Lung microvascular endothelial cell (primary cell): ENCODE measurements at places on chromosomes 11 and 22.

DNA sequence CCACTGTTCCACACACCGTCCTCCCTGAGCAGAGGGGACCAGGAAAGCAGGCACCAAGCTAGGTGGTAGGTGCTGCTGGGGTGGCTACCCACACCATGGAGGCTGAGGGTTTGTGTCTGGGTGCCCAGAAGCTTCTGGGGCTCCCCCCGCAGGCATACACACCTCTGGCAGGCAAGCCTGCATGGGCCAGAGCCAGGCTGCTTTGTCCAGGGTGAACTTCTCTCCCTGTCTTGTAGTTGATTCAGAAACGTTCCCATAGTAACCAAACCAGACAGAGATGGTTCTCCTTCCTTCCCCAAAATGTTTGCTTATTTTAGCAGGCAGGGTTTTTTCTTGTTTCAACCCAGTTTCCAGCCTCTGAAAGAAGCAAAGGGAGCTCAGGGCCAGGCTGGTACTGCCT lies 40.9 kb upstream of the SUSD2 start:
- no peak for DNase-seq

DNA sequence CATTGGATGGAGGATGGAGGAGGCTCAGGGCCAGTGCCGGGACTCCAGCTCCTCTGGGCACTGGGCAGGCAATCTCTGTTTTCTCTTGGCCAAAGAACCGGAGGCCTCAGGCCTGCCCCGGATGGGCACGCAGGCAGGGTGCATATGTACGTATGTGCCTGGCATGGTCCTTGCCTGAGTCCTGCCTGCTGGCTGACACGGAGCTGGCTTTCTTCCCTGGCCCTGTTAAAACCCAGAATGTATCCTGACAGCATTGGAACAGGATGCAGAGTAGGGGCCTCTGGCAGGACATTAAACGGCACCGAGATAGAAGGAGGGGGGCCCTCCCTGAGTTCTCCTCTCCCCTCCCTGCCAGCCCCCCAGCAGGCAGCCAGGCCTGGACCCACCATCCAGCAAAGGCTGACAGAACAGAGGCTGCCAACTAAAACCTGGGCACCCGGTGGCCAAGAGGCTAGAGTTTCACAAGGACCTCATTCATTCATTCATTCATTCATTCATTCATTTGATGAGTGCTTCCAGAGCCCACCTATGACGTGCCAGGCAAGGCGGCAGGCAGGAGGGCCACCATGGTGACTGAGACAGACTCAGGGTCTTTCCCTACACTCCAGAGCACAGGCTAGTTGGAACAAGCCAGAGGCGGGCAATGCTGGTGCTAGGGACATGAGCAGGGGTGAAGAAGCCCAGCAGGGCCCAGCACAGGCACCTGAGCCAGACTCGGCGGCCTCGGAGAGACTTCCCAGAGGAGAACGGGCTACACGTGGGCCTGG lies 28.8 kb downstream of the FLRT1 start:
- DNase-seq = no peak

GRCh38 chr22:35174401-35175038 lies 82.8 kb upstream of the HMGXB4 start:
- no peak for DNase-seq

DNA sequence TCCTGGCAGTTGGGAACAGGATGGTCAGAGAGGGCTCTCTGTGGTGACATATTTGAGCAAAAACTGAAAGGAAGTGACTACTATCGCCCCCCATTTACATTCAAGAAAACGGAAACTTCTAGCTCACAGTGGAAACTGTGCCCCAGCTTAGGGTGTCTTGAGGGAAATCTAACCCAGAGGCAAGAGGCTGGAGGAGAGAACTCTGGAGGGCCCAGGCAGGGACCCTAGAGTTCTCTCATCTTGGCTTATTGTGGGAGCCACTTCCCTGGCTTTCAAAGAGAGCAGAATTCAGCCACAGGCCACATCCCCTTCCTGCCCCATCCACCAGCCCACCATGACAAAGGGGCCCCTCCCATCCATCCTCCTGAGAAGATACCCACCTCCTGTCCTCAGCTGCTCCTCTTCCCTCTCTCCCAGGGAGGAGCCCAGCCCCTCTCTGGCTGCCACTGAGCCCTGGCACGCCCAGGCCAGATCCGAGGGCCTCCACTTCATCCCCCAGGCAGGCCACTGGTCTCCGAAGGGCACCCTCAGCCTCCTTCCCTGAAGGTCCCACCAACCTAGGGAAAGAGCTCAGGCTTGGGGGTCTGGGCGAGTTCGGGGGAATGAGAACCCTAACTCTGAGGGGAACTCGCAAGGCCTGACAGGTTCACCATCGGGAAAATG lies 1.6 kb upstream of the TMPRSS13 start:
- DNase-seq = no peak

GRCh38 chr11:78801161-78801884 lies 226.7 kb upstream of the NARS2 start:
- no peak for DNase-seq

DNA sequence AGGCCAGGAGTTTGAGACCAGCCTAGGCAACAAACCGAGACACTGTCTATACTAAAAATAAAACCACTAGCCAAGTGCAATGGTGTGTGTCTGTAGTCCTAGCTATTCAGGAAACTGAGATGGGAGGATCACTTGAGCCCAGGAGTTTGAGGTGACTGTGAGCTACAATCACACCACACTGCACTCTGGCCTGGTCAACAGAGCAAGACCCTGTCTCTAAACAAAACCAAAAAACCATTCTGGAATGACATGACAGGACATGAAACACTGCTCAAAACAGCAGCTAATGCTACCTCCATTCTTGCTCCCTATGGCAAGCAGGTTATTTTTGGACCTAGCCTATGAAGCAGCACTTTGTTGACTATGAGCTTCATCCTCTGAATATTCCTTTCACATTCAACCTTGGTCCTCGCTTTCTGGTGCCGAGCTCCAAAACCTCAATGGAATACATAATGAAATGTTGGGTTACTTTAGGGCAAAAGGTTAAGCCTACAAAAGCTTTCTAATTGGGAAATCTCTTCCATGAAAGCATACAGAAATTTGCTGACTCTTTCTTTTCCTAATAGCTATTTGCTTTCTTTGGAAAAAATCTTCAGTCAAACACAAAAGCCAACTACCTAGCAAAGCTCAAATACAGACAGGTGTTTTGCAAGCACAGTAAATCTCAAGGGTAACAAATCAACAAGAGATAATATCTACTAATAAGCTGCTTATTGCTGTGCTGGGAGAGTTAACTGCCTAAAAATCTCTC lies 21.1 kb downstream of the SIK3 start:
- DNase-seq = no peak

- no peak for DNase-seq
These were observed 69.2 kb downstream of the SCN3B start for GRCh38 chr11:123585206-123585605.

- DNase-seq = peak; percentile 34
These were observed 5.9 kb upstream of the TP53AIP1 start for GRCh38 chr11:128948583-128948982.

GRCh38 chr11:22656130-22656529 lies 10.3 kb upstream of the GAS2 start:
- peak; percentile 8 for DNase-seq

GRCh38 chr22:46993633-46994032 lies 231.2 kb downstream of the TBC1D22A start:
- no peak for DNase-seq

GRCh38 chr11:57432714-57433163 lies 5.8 kb upstream of the SLC43A3 start:
- peak; percentile 70 for DNase-seq

GRCh38 chr22:37282385-37282677 lies at the start of gene CYTH4:
TSS of gene CYTH4 (plus strand) at chr22:37282508. CDS start at chr22:37282570, 62 bp downstream.
- DNase-seq = peak; percentile 55

DNA sequence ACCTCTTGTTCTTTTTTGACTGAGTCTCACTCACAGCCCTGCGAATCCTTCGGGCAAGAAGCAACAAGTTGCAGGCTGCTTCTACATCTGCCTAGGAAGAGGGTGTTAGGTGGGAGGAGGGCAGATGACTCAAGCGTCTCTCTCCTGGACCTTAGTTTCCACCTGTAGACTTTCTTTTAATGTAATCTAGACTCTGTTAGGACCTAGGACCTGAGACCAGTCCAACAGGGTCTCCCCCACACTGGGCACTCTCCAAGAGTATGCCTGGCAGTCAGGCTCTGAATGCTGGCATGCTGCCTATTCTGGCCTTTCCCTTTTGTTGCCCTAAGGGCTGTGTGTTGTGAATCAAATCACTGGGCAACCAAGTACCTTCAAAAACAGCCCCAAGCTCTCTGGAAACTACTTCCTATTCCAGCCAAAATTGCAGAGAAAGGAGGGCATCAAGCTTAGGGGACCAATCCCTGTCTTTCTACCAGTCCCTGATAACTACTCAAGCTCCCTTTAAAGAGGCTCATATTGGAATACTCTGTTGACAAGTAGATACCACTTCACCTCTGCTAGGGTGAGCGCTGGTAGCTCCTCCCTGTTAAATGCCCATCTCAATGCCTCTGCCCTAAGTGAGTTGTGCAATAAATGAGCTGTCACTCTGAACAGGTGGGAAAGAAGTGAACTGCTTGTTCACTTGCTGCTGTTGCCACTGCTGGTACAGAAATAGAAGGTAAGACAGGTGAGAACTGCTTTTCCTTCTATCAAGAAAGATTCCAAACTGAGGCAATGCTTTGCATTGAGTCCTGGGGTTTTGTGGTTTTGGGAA lies at the start of gene BBOX1:
Gene BBOX1, plus strand, starts transcription at position 514 of the 814 bp plus-strand sequence. CDS start 14,616 bp downstream, outside the sequence.
- DNase-seq = no peak

- no peak for DNase-seq
These were observed 19.7 kb upstream of the IL17REL start for GRCh38 chr22:50032109-50032871.

GRCh38 chr11:18958221-18958910 lies 19.2 kb upstream of the MRGPRX1 start:
- DNase-seq = no peak

- DNase-seq = peak; percentile 91
These were observed 30.9 kb downstream of the C22orf31 start for GRCh38 chr22:29030618-29031226.

GRCh38 chr11:61922539-61922938 lies 5.2 kb upstream of the RAB3IL1 start:
- DNase-seq = no peak

DNA sequence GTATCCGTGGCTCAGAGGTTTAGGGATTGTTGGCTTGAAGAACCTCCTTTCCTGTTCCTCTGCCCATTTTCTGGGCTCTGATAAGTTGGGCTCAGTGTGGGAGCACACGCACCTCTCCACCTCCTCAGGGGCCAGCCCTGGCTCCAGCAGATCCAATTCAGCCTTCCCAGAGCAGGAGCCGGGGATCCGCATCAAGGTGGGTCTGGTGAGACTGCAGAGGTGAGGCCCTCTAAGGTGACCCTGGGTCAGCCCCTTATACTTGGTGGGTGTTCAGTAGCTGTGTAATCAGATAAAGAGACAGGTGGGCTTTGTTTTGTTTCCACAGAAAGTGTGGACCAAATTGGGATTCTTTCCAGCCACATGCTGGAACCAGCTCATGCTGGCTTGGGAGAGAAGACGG lies 1466.0 kb downstream of the TBC1D22A start:
- no peak for DNase-seq

GRCh38 chr11:108253176-108253575 lies 30.3 kb downstream of the ATM start:
- DNase-seq = no peak

- DNase-seq = no peak
These were observed 120.9 kb downstream of the ST3GAL4 start for GRCh38 chr11:126476266-126476924.

DNA sequence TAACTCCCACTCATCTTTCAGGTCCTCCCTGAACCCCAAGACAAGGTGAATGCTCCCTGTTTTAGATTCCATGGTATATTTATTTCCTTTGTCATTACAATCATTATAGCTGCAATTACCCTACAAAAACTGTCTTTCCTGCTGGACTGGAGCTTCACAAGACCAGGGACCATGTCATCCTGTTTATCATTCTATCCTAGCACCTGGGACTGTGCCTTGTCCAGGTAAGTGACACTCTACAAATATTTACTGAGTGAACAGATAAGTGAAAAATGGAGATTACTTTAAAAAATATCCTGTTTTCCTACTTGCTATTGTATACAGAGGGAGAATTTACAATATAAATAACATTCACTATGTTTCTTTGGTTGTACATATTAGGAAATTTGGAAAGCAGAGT lies 22.5 kb upstream of the ELF5 start:
- DNase-seq = no peak

- DNase-seq = no peak
These were observed 80.4 kb downstream of the CD82 start for GRCh38 chr11:44645827-44646226.

GRCh38 chr22:32685512-32685911 lies 116.0 kb upstream of the TIMP3 start:
- no peak for DNase-seq

DNA sequence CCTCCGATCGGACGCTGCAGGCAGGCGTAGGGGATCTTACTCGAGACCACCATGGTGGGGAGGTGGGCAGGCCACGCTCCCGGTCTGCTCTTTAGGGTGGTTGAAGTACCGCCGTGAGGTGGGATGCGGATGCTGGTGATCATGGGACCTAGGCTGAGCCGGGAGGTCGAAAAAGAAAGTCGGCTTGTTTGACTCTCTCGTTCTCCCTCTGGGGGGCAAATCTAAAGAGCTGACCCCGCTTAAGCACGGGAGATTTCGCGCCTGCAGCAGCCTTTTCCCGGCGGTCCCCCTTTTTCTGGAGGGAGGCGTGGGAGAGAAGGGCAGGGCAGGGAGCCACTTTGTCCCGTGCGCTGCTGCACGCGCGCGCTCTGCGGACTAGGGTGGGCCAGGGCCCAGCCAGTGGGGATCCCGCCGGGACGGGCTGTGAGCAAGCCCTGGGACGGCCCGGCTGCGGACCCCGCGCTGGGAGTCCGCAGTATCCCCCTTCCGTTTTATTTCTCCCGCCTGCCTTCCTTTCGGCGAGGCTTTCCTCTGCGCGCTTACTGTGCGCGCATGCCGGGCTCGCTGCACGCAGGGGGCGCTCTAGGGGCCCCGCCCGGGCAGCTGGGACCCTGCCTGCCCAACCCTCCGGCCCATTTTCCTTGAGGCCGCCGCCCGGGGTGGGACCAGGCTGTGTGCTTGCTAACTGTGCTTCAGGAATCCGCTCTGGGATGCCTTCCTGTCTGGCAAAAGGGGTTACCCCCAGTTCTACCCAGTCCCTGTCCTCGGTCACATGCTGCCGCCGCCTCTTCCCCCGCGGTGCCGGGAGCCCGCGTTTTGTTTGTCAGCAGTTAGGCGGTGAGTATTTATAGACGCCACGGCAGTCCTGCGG lies 81.0 kb downstream of the PRR5L start:
- peak; percentile 20 for DNase-seq

DNA sequence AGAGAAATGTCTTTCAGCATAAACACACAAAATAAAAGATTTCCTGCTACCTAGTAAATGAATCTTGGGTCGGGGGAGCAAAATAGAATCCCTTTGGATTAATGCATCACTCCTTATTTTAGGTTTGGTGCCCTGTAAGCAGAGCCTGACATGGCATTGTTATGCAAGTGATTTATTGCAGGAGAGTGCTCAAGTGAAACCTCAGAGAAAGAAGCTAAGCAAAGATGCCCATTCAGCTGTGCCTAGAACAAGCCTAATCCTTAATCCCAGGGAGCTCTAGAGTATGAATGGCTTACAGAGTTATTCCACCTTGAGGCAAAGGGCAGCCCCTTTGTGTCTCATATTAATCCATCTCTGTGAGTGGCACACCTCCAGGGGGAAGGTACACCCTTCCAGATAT lies 21.1 kb downstream of the C11orf87 start:
- no peak for DNase-seq
